NT2/D1 (cell line): ENCODE measurements at places on chromosomes 16 and 17.

DNA sequence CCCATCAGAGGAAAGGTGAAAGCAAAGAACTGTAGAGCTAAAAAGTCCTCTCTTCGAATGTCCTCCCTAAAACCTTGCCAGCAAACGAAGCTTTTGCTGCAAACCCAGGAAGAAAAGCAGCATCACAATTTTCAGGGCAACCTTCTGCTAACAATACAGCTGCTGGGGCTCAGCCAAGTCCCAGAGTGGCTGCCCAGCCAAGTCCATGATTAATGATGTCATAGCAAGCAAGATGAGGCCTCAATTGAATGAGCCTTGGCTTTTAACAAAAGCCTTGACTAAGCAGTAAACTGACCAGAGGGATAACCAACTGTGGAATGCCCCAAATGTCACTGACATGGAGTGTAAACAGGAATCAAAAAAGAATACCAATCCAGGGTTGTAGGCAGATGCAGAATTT, 342.7 kb downstream of the PMP22 start:
- DNase-seq: no peak

- DNase-seq: no peak
These were observed 35.5 kb downstream of the TBC1D16 start for GRCh38 chr17:80000136-80000535.

GRCh38 chr16:22388101-22388644, 13.8 kb upstream of the CDR2 start:
- DNase-seq: no peak

GRCh38 chr17:19646788-19647696, 1.5 kb upstream of the ALDH3A2 start:
- no peak for DNase-seq

DNA sequence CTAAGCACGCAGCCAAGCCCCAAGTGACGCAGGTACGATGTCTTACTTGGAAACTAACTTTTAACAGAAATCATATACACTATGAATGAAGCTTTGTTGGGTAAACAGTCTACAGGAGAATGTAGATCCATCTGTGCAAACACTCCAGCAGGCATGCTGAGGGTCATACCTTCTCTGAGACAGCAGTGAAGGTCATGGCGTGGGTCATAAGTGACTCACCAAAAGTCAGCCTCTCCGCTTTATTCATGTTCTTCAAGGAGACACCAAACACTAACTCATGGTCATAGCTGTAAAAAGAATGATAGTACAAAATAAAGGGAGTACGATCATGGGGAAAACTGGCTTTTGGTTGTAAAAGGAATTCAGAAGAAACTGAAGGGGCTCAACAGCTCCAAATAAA, 20.6 kb downstream of the BLMH start:
- DNase-seq: no peak

DNA sequence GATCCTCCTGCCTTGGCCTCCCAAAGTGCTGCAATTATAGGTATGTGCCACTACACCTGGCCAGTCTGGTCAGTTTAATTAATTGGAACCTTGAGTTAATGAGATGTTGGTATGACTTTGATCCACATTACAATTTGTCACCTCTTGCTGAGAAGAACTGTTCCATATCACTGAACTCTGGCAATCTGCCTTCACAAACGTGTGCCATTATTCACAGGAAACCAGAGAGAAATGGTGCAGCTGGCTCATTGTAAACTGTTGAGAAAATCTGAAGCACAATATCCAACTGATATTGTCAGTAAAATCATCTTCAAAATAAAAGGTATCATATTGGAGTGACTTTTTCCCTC, 39.3 kb upstream of the YPEL2 start:
- no peak for DNase-seq

DNA sequence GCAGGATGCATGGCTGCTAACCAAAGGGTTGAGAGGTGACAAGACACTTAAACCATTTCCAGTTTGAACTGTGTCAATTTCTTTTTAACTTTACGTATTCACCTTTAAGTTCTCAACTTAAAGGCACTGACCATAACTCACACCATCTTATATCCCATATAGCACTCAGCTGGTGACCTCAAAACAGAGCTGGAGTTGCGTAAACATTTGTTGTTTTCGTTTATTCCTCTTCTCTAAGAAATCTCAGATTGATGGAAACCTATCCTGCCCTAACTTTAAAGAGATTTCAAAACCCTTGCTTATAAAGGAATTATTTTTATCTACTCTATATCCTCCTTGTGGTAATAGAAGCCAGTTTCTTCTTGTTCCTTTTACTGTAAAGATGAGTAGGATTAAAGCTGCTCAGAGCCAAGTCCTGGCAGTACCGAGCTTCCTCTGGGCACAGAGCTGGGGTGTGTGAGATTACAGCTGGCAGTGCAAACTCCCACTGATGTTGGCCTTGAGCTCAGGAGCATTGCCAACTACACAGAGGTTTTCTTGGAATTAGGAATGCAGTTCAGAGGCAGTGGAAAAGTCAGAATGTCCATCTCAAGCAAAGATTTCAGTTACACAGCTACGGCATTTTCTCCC, 1.3 kb downstream of the KCTD2 start:
- no peak for DNase-seq

DNA sequence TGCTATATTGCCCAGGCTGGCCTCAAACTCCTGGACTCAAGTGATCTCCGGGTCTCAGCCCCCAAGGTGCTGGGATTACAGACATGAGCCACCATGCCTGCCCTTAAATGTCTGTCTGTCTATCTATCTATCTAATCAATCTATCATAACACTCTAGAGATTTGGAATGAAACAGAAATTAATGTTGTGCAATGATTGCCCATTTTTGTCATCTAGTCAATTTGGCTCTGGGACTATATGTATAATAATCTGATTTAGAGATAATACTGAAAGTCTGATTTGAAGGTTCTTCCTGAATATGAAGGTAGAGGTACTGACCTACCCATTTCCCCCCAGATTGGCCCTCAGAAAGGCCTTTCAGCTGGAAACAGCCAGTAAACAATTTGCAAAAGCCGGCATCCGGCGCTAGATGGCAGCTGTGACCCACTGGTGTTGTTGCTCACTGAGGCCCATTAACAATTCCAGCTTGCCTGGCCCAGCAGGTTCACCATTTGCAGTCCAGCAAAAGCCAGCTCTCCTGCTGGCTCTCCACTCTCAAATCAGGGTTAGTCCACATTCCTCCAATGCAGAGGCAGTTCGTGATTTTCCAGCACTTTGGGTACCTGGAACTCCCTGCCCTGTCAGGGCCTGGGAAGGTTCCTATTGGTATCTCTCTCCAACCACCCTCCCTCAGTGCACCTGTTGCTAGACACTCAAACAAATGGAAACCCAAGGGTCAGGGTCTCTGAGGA, 22.9 kb upstream of the C16orf87 start:
- DNase-seq: peak; percentile 77

DNA sequence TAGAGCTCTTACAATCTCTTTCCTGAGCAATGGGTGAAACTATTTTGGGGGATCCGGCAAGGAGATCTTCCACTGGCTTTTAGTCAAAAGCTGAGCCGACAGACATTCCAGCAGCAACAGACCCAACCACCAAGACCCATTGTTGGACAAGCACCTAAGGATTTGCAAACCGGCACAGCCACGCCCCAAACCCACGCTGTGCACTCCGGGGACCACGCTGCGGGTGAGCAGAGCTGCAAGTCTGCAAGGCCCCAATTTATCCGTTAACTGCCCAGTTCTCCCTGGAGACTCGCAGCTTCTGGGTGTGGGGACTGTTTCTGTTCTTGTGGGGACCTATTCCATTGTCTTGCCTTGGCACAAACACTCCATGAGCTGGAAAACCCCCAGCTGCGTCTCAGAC, 45.9 kb downstream of the C16orf95 start:
- no peak for DNase-seq

GRCh38 chr16:54812229-54812628, 118.4 kb upstream of the IRX5 start:
- no peak for DNase-seq

DNA sequence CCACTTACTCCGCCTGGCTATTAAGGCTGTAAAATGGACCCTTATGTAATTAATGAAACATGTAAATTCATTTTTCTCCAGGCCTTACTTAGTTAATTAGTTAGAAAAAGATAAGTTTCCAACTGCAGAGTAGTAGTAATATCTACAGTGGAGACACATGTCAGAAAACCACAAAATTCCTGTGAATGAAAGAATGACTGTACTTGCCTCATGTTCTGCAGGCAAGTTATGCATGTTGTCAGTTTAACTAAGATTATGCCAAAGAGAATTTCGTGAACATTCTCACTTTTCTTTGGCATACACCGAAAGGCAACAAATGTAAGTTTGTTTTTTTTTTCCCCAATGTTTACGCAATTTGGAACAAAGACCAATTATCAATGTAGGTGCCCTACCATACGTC, 16.8 kb upstream of the CCL1 start:
- no peak for DNase-seq

DNA sequence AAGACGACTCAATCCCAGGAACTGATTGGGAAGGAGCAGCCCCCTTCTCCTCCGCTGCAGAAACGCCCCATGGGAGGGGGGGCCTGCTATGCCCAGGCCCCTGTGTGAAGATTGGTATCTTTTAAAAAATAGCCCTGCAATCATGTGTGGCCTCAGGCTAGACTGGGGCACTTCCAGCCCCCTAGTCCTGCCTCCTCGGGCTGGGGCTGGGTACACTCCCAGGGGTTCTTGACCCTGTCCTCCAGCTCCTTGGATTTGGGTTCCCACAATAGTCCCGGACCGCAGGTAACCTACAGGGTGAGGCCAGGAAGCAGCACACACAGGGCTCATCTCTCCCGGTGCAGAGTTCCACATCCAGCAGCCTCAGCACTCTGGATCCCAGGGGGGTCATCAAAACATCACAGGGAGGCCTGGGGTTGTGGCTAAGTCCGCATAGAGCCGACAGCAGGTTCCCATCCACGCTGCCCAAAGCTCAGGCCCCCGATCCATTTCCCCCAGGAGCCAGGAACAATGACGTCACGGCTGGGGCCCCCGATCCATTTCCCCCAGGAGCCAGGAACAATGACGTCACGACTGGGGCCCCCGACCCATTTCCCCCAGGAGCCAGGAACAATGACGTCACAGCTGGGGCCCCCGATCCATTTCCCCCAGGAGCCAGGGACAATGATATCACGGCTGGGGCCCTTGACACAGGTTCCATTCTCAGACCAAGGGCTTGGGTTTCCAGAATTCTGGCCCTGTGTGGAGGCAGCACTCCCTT, 202.4 kb downstream of the IRF8 start:
- no peak for DNase-seq

DNA sequence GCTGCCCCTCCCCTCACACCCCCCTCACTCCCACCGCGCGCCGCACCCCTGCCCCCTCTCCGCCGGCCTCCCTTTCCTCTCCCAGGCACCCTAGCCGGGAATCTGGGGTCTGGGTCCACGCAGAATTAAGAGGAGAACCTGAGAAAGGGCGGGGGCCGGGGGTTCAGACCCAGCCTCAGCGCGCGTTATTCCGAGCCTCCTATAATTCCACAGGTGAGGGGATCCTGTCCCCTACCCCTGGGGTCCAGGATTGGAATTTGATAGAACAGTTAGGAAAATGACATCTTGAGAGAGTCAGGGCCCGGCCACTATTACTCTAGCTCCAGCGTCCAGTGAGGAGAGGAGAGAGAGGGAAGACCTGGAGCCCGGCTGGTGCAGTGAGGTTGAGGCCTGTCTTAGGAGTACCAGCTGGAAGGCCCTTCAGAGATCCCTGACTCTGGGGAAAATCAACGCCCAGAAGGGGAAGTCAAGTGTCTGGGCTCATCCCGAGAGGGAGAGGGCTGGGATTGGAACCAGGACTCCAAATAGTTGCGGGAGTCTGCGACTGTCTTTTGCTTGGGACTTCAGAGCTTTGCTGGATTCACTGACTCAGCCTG, 17.3 kb downstream of the GRB7 start:
- DNase-seq: no peak

GRCh38 chr16:12794486-12795387, 8.9 kb downstream of the CPPED1 start:
- no peak for DNase-seq

DNA sequence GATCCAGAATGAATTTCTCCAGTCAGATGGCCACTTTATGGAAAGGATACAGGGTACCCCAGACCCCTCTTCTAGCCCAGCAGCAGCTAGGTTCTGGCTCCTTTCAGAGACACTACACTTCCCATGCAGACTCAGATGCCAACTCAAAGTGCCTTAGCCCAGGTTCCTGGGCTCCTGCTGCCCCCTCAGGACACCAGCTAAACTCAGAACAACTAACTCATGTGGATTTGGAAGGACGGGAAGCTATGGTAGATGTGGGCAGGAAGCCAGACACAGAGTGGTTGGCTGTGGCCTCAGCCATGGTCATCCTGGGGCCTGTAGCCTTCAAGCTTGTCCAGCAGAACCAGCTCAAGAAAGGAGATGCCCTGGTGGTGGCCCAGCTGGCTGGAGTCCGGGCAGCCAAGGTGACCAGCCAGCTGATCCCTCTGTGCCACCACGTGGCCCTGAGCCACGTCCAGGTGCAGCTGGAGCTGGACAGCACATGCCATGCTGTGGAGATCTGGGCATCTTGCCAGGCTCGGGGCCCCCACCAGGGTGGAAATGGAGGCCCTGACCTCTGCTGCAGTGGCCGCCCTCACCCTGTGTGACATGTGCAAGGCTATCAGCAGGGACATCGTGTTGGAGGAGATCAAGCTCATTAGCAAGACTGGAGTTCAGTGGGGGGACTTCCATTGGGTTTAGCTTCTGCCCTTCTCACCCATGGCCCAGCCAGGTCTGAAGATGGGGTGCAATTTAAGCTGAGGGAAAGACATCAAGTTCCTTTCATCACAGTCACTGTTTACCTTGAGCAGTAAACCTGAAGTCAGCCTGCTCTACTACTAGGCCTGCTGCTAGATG, 111.8 kb downstream of the N4BP1 start:
- no peak for DNase-seq

GRCh38 chr17:50208611-50209061, 7.2 kb upstream of the COL1A1 start:
- no peak for DNase-seq

GRCh38 chr17:75864448-75864871, 9.3 kb upstream of the WBP2 start:
- DNase-seq: no peak

GRCh38 chr16:75377729-75378386, 55.4 kb downstream of the CFDP1 start:
- peak; percentile 71 for DNase-seq

GRCh38 chr17:48486557-48486956, 44.3 kb downstream of the HOXB1 start:
- no peak for DNase-seq

DNA sequence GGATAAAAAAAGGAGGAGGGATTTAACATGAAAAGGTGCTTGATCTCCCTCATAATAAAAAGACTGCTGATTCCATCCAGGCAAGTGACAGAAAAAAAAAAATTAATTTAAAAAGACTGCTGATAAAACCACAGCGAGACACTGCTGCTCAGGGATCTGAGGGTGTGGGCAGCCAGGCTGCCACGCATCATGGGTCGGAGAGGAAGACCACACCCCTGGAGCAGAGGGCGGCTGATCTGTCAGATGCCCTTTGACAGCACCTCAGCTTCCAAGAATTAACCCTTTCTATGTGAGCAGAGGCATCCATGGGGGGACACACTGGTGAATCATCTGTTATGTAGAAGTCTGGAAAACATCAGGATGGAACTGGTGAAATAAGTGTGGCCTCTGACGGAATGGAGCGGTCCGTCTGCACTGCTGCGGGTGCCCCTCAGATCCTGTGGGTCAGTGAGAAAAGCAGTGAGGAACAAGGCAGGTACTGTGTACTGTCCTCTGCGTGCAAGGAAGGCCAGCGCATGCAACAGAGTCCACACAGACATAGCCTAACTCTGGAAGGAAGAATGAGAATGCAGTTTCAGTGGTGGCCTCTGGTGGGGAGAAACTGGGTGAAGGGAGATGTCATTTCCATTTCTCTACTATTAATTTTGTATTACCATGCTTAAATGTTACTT, 19.8 kb downstream of the MAPT start:
- no peak for DNase-seq

- no peak for DNase-seq
These were observed 44.4 kb upstream of the ATP2A3 start for GRCh38 chr17:4008441-4009185.

- no peak for DNase-seq
These were observed 496.5 kb downstream of the TOX3 start for GRCh38 chr16:52050418-52050817.
